Fibroblast of skin of right biceps (primary cell): ENCODE measurements at places on chromosomes 3 and 15.

DNA sequence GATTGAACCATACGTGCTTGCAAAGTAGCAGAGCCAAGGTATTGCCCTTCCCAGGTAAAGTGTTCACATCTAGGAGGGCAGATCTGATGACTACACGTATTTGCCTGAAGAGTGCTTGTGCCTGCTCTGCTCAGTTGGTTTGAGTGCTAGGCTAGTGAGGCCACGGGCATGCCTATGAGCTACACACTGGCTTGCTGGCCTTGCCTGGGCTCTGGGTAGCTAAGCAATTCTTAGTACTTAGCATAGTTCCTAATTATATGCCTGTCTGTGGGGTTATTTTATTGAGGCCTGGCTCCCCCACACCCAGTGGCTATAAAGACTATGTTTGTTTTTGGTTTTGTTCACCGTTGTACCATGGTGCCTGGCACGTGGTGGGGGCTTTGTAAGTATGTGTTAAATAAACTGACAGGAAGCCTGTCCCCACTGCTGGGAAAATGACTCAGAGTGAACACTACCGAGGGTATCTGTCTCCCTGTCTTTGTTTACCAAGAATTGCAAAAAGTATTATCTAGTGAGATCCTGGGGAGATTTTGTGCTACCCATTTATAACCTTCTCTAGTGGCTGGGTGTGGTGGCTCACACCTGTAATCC, 72.1 kb upstream of the ETV5 start:
- no peak for DNase-seq

- DNase-seq = no peak
Measured at GRCh38 chr3:65044401-65044800, 356.6 kb upstream of the ADAMTS9 start.

DNA sequence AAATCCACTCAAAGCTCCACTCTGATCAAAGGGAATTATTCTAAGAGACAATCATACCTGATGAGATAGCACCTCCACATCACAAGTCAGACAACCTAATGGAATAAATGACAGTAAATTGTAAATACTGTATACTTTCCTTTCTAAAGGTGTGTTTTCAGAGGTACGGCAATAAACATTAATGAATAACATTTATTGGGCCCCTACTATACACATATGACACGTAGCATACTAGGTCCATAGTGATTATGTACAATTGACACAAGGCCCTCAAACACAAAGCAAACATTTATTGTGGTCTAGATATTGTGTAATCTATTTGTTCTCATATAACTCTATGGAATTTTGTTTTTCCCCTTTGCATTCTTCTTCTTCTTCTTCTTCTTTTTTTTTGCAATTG, 429.8 kb downstream of the FOXP1 start:
- no peak for DNase-seq

GRCh38 chr15:33008284-33008995, 186.1 kb downstream of the FMN1 start:
- peak; percentile 88 for DNase-seq

DNA sequence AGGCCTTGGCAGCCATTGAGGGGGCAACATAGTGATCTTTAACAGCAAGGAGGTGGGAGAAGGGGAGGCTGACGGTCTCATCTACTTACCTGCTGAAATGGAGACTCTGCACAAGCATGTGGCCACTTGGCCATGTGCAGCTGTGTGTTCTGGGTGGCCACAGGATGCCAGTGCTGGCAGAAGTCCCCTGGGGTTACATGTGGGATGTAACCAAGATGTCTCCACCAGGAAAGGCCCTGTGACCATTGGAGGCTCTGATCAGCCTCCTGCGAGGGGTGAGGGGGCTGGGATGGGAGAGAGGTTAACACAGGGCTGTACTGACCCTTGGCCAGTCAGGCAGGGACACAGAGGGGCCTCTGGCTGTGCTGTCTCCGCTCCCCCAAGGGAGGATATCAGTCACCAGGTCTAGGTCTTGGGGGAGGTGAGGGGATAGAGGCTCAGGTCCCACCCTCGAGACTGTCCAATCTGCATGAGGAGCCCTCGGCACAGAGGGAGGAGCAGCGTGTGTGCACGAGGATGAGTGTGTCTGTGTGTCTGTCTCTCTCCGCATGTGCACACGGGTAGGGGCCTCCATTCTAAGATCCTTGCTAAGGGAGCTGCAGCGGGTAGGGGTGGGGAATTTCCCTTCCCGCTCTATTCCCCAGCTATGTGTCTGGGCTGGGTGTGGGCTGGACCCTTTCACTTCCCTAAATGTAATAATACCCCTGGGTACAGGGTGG, 19.5 kb downstream of the PRKCD start:
- DNase-seq = no peak

- DNase-seq = peak; percentile 87
Measured at GRCh38 chr3:197466586-197467399, 89.0 kb downstream of the BDH1 start.

DNA sequence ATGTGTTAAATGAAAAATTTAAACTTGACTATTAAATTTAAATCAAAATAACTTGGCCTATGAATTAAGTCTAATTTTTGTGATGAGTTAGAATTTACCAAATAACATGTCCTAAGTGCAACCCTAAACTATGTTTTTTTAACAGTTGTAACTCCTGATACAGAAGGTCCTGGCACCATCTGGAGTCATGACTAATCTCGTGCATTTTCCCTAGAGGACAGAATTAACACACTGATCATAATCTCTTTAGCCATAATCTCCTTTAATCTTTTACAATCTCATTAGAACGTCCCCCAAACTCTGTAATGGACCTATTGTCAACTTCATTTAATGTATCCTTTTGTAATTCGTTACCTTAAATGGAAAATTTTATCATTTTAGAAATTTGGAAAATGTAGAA, 100.6 kb downstream of the SUCNR1 start:
- peak; percentile 65 for DNase-seq

DNA sequence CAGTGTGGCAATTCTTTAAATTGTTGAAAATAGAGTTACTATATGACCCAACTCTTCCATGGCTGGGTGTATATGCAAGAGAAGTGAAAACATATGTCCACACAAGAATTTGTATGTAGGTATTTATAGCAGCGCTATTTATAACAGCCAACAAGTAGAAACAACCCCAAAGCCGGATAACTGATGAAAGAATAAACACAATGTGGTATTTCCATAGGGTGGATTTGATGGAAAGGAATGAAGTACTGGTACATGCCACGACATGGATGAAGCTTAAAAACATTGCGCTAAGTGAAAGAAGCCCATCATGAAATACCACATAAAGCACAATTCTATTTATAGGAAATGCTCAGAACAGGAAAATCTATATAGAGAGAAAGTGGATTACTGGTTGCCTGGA, 554.5 kb downstream of the AGBL1 start:
- DNase-seq = no peak

DNA sequence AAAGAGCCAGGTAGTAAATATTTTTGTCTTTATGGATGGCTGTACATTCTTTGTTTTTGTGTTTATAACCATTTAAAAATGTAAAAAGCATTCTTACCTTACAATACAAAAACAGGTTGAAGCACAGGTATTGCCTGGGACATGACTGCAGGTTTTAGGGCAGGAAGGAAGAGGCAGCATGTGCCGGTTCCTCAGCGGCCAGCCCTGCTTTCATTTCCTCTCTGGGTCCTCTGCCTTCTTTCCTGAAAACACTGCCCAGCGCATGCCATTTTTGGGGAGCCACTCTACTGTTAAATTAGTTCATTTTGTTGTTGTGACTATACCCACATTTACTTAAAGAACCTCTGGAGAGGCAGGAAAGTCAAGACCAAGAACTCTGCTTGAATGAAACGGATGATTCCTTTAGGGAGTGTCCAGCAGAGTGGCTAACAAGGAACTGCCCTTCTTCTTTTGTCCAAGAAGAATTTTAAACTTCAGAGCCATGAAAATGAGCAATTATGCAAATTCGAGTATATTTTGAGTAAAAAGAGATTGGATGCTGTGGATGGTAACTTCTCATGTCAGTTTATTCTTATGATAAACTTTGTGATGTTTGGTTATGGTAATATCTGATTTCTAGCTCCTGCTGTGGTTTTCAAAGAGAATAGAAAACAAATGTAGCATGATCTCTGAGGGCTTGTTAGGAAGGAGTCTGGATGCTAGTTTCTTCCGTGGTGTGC, 52.7 kb downstream of the SACM1L start:
- no peak for DNase-seq

DNA sequence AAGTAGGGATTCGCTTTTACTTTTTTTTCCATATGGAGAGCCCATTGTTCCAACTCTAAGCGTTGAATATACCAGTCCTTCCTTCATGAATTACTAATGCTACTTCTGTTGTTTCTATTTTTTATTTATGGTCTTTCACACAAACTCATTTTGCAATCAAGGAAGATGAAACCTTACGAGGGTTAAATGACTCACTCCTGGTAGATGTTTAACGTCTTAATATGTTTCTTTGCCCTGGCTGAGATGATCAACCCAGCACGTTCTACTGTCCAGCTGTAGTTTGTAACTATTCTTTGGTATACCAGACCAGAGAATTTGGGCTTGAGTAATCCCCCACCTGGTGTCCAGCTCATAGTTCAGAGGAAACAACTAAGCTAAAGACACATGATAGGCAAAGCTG, 23.1 kb downstream of the CDCP1 start:
- peak; percentile 79 for DNase-seq

DNA sequence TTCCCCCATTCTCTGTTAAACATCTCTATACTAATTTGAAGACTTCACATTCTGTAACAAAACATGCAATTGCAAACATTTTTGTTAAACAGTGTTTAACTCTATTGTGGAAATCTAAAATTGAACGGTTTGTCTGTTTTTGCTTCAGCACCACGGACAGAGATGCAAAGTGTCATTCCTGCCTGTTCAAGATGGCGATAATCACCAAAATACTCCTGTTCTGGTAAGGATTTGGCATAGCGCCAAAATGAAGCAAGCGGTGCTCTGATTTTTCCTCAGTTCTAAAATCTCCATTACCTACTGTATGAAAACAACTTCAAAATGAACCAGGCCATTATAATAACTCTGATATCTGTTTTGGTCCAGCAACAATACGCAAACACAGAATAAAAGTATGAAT, 129.7 kb upstream of the TUSC7 start:
- peak; percentile 34 for DNase-seq

GRCh38 chr3:106033654-106034053, 164.8 kb upstream of the CBLB start:
- no peak for DNase-seq

GRCh38 chr3:108022256-108023150, 68.3 kb downstream of the CD47 start:
- no peak for DNase-seq

DNA sequence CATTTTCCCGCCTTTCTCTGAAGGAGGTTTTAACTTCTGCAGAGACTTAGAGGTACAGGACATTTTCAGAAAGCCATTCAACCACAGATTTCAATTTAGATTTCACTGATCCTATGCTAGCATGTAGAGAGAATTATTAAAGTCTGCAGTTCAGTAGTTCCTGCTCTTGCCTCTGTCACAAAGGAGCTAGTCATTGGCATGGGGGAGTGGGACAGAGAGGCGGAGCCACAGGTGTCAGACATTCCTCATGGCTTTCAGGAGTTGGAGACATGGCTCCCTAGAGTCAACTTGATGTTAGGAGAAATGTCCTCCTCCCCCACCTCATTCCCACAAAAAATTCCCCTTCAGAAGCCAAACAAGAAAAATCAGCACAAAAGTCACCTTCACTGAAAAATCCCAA, 66.0 kb upstream of the SIAH2 start:
- no peak for DNase-seq

GRCh38 chr3:15241341-15241740, 35.3 kb downstream of the CAPN7 start:
- DNase-seq = peak; percentile 12

DNA sequence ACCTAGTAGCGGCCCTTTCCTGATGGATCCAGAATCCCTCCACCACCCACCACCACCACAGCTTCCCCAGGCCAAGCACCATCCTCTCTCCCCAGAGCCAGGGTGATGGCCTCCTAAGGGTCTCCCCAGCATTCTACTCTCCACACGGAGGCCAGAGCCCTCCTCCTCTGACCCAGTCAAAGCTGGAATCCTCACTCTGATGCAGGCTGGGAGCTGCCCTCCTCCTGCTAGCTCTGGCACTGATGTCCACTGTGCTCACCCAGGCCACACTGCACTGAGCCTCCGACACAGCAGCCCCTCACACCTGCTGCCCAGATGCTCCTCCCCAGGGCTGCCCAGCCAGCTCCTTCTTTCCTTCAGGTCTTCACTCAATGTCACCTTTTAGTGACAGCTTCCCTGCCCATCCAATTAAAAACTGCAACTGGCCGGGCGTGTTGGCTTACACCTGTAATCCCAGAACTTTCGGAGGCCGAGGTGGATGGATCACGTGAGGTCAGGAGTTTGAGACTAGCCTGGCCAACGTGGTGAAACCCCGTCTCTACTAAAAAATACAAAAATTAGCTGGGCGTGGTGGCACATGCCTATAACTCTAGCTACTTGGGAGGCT, 21.0 kb downstream of the XXYLT1 start:
- DNase-seq = no peak

GRCh38 chr3:60303160-60303559, 948.1 kb downstream of the FHIT start:
- DNase-seq = peak; percentile 53
